WERI-Rb-1 (cell line): ENCODE measurements at places on chromosomes 2 and 18.

GRCh38 chr2:189522435-189523151 lies 58.0 kb downstream of the SLC40A1 start:
- DNase-seq, result no peak

GRCh38 chr2:179059026-179059700 lies 9.2 kb upstream of the CCDC141 start:
- no peak for DNase-seq

DNA sequence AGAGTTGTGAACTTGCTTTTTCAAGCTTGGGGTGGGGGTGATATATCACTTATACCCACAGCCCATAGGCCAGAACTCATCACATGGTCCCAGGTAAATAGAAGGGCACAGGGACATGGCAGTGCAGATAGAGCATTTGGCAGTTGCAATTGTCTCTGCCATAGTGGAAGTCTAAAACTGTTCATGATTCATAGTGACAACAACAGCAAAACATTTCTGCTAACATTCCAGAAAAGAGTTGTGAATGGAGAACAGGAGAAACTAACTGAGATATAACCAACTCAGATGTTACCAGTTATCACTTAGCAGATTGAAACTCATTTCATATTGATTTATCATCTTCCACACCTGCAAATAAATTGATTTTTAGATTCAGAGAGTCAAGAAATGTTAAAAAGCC lies 278.6 kb upstream of the KYNU start:
- no peak for DNase-seq

- DNase-seq, result no peak
These were observed 51.0 kb downstream of the CPO start for GRCh38 chr2:206990360-206990759.
